ENCODE measurements at places on chromosomes 4 and X.

DNA sequence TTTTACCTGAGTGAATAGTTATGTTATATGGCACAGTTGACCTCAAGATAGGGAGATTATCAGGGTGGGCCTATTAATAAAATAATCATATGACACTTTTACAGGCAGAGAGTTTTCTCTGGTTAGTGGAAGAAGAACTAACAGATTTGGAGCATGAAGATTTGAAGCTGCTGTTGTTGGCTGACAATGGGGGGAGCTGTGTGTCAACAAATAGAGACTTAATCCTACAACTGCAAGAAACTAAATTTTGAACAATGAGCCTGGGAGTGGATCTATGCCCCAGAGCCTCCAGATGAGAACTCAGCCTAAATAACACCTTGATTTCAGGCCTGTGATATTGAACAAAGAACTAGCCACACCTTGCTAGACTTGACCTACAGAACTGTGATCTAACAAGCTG, 7.2 kb upstream of the CCSER1 start:
- DNase-seq: no peak

DNA sequence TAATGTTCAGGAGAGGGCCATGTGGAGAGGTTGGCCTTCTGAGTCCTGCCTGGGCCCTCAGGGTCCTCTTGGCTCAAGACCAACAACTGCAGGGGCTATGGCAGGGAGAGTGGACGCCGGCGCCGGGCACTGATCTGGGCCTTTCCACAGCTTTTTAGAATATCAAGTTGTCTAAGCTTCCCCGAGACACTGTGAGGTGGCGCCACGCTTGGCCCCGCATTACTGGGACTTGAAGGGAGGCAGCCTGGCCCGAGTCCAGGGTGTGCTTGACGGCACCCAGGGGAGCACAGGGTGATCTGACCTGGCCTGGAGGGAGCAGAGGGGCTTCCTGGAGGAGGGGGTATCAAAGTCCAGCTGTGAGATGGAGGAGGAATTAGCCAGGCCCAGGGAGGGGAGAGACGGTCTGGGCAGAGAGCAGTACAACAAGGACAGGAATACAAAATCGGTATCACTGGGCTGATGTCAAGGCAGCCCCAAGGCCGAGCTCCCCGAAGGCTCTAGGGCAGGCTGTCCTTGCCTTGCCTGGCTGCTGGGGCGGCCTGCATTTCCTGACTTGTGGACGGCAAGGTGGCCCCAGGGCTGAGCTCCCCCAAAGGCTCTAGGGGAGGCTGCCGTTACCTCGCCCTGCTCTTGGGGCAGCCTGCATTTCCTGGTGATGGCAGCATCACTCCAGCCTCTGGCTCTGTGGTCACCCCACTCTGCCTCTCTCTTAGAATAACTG, 28.1 kb downstream of the ABLIM2 start:
- no peak for DNase-seq

DNA sequence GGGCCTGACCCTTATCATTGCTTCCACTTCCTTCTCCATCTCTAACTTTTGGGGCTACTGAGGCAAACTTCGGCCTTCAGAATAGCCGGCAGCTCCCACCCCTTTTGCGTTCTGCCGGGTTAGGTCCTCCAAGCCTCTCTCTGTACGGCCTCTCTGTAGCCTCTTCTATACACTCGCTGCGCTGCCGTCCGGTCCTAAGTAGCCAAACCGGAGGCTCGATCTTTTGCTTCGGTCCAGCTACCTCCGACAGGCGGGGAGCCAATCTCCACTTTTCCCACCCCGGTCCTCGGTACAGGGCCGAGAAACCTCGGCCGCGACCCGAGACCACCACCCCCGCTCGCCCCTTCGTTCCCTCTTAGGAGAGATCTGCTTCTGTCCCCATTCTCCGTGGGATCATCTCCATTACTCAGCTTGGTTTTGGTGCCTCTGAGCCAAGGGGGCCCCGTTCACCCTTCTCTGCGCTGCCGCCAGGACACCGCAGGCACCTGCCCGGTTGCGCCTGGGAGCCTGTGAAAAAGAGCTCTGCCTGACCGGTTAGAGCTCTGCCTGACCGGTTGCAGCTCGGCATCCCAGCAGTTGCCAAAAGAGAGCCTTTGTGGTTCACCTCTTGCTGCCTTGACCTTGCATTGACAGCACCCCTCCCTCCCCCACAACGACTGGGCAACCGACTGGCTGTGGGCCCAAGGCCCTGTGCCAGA, 1.0 kb upstream of the HTR2C start:
- no peak for DNase-seq

- no peak for DNase-seq
These were observed 8.4 kb upstream of the TBL1X start for GRCh38 chrX:9456250-9457074.

GRCh38 chrX:41475591-41476241, 28.6 kb downstream of the NYX start:
- DNase-seq: no peak

DNA sequence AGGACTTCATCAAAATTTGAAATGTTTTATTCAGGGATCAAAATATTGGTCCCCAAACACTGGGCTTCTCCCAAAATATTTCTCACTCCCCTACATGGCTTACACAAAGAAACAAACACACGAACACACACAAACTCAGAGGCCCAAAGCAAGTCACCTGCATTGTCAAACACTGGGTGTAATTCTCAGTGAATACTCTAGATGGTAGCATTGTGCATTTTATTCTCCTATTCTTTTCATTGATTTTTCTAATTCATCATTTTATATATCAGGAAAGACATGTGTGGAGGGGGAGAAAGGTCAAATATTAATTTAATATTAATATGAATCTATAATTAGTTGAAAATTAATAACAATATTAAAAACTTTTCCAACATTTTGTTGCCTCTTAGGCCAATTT, 72.3 kb upstream of the TNMD start:
- no peak for DNase-seq

GRCh38 chrX:6891404-6891803, 256.1 kb upstream of the STS start:
- no peak for DNase-seq

- DNase-seq: no peak
These were observed 10.8 kb downstream of the CA5B start for GRCh38 chrX:15748841-15749240.

GRCh38 chr4:141127884-141128283, 5.4 kb downstream of the RNF150 start:
- DNase-seq: no peak

DNA sequence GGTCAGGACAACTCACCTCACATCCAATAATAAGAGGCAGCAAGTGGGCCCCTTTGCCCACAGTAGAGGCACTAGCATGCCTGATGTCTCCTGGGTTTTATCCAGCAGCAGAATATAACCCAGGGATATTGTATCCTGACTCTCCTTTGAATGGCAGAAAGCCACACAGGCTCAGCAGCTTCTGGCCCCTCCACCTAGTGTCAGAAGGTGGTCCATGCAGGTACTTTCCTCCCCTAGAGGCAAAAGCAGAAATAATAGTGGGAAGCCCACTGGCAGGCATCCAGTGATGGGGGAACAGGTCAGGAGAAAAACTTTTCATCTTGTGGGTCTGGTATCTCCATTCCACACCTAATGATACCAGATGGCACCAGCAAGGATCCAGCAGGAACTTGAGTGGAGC, 75.5 kb upstream of the IRS4 start:
- no peak for DNase-seq

GRCh38 chr4:69025191-69025998, 70.9 kb upstream of the UGT2B7 start:
- DNase-seq: no peak

- no peak for DNase-seq
These were observed 71.6 kb upstream of the CLCN4 start for GRCh38 chrX:10085223-10085622.
